ENCODE measurements at places on chromosomes 16 and 17.

DNA sequence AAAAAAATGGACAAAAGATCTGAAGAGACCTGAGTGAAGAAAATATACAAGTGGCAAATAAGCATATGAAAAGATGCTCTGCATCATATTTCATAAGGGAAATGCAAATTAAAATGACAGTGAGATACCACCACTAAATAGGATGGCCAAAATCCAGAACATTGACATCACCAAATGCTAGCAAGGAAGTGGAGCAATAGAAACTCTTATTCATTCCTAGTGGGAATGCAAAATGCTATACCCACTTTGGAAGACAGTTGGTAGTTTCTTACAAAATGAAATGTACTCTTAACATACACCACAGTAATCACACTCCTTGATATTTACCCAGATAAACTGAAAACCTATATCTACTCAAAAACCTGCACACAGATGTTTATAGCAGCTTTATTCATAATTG is 33.6 kb downstream of the DHRS7B start:
- no peak for DNase-seq

- DNase-seq = no peak
Observed at GRCh38 chr16:26524281-26524680, 542.4 kb upstream of the C16orf82 start.

DNA sequence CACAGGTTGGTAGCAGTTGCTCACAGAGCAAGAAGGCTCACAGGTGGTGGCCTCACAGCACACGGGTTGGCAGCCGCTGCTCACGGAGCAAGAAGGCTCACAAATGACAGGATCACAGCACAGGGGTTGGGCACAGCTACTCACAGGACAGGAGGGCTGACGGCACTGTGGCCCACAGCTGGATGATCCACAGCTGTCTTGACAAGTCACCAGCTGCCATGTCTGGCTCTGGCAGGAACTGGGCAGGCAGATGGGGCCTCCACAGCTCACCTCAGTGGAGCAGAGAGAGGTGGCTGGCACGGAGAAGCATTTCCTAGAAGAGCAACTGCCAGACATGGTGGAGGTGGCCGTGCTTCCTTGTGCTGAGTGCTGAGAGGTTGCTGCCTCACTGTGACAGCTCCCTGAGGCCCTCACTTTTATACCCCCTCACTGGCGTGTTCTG is at the start of gene KRTAP16-1:
Gene KRTAP16-1 (minus strand): TSS at position 392 of the 442 bp plus-strand sequence. CDS start 56 bp downstream, at position 336.
- no peak for DNase-seq

GRCh38 chr17:63824362-63824761 is 2.9 kb upstream of the PSMC5 start:
- DNase-seq = no peak

DNA sequence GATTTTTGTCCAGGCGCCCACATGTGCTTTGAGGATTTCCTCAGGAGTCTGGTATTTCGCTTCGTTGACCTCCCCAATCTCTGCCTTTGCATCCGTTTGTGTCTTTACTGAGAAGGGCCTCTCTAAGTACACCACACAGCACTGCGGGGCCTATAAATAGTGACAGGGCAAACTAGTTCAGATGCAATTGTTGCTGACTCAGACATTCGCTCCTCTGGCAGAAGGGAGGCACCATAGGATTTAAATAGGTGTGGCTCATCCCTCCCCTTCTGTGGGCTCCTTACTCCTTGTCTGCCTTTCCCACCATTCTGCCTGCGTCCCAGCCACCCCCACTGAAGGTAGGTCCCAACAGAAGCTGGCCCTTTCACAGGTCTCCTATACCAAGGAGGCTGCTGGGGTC is 192.3 kb downstream of the SHISA9 start:
- no peak for DNase-seq

- peak; percentile 55 for DNase-seq
Observed at GRCh38 chr17:58587713-58588117, 73.3 kb upstream of the MTMR4 start.

GRCh38 chr16:72889616-72890582 is 158.0 kb downstream of the ZFHX3 start:
- DNase-seq = no peak

GRCh38 chr17:16463358-16464302 is 28.4 kb downstream of the LRRC75A start:
- no peak for DNase-seq

DNA sequence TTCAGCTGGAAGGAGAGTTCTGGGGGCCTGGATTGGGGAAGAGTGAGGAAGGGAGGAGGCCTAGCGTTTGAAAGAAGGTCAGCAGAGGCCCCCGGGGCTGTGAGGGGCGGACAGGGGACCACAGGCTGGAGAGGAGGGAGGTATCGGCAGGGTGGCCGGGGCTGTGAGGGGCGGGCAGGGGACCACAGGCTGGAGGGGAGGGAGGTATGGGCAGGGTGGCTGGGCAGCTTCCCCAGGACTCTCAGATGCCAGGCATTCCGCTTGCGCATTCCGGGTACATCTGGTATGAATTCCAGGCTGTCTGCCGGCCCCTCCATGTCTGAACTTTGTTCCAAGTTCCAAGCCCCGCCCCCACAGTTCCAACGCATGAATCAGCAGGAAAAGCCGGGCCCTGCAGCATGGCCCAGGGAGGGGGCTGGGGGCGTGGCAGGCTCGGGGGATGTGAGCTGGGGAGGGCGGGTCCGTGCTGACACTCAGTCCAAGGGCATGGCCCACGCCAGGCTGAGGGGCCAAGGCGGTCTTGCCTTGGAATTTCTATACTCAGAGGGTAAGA is 4.3 kb upstream of the TLCD2 start:
- no peak for DNase-seq

DNA sequence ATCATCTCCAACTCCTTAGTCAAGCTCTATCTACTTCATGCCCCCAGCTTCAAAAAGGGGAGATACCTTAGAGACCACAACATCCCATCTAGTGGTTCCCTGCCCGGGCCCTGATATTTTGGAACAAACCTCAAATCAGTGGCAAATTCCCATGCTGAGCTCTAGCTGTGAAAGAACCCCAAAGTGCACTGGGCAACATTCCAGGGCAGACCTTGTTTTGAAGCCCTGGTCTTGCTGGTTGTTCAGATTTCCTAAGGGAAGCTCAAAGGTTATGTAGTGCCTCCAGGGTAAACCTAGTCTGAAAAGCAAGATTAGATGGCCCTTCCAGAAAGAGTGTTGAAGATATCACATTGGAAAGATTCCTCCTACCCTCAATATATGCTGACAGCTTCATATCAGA is 16.3 kb downstream of the FAM117A start:
- DNase-seq = no peak

DNA sequence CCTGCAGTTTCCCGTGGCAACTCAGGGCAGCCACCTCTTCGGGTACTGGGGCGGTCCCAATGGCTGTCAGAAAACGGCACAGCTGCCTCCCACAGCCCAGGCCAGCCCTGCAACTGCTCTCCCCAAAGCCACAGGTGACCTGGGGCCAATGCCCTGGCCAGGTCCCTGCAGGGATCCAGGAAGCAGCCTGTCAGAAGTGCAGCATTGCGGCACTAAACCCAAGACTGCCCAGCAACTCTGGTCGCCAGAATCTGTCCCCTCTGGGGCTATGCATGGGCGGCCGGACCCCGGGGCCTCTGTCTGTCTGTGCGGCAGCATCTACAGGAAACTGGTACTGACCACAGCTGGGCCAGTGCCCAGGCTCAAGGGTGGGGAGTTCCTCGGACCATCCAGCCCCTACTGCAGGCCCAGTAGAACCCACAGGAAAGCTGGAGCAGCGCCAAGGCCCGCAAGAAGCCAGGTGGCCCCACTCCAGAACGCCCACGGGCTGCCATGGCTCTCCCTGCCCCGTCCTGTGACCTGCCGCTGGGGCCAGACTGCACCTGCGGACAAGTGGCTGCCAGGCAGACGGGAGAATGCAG is 5.5 kb downstream of the CYBC1 start:
- no peak for DNase-seq

DNA sequence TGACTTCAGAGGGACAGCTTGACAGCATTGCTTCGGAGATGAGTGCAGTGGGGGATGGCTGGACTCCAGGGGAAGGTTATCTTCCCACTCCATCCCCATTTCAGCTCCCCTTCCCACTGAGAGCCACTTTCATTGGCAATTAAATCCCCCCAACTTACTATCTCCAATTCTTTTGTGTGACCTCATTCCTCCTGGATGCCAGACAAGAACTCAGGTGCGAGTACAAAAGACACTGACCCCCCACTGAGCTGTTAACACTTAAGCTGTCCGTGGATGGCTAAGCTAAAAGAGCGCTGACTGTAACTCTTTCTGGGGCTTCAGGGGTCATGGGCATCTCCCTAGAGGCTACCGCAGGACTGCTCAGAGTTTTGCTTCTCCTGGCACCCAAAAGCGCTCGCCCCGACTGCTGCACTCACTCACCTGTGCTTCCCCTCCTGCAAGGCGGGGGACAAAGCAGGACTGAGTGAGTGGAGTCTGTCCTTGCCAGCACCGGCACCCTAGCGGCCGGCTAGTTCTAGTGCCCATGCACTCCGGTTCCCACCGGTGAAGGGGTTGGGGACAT is 44.8 kb upstream of the FBXO47 start:
- DNase-seq = no peak

DNA sequence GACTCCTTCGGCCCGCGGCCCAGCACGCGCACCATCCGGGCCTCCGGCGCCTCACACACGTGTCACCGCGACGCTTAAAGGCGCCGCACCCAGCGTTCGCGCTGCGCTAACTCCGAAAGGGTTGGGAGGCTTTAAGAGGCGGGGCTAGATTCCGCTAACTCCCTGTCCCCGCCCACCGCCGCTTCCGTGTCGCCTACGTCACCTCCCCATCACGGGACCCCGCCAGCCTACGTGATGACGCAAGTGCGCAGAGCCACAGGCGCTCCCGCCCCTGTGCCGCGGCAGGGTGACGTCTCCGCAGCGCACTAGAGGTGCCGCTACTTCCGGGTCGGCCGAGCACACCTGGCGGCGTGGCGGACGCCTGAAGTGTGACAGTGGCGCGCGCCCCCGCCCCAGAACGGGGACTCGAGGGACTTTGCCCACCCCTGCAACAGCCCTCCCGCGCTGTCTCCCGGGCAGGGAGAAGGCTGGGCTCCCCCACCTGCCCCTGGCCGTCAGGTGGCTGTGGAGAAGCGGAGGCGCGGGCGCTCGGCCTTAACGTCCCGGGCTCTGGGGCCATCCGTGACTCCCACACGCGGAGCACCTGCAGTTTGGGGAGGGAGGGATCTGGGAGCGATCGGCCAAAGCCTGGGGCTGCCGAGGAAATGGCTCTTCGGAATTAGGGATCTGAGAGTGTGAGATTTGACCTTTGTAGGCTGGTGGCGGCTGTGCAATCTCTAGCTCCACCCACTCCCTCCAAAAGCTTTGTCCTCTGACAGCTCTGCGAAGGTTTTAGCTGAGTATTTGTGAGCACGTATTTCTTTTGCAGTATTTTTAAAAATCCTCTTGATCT is at the start of gene USP36:
Gene USP36 (minus strand): TSS at position 35 of the 832 bp plus-strand sequence. CDS start 4,451 bp downstream, outside the sequence.
- peak; percentile 99 for DNase-seq

DNA sequence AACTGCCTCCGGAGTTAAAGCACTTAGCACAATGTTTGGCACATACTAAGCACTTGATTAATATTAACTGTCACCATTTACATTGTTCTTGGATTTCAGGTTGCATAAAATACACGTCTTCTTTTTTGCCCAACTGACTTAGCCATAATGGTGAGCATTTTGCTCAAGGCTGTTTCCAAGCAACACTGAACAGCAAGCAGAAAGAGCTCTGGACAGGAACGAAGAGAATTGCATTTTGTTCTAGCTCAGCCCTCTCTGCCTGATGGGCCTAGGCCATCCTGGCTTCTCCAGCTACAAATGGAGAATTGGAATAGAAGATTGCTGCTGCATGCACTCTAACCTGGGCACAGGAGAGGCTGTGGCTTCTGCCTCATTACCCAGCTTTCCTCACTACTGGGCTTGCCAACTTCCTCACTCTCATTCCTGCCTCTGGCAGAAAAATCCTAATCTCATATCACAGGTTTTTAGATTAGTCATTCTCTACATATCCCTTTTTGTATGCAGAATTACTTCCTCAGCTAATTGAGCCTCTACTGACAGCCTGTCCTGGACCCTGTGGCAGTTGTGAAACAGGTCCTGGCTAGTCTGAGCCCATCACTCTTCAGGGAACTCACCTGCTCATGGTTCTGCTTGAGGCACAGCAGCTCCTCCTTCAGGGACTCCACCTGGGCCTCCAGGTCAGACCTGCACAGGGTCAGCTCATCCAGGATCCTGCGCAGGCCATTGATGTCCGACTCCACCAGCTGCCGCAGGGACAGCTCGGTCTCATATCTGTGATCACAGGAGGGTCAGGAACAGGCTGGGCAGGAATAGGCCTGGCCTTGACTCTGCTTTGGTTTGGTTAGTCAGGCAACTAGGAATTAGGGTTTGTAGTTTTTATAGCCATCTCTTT is 2.5 kb downstream of the KRT33A start:
- DNase-seq = no peak

- no peak for DNase-seq
Observed at GRCh38 chr16:14562691-14563491, 67.2 kb downstream of the PARN start.

GRCh38 chr17:550463-551180 is 164.0 kb downstream of the VPS53 start:
- no peak for DNase-seq

- no peak for DNase-seq
Observed at GRCh38 chr17:50637829-50638605, 3.3 kb downstream of the ABCC3 start.

DNA sequence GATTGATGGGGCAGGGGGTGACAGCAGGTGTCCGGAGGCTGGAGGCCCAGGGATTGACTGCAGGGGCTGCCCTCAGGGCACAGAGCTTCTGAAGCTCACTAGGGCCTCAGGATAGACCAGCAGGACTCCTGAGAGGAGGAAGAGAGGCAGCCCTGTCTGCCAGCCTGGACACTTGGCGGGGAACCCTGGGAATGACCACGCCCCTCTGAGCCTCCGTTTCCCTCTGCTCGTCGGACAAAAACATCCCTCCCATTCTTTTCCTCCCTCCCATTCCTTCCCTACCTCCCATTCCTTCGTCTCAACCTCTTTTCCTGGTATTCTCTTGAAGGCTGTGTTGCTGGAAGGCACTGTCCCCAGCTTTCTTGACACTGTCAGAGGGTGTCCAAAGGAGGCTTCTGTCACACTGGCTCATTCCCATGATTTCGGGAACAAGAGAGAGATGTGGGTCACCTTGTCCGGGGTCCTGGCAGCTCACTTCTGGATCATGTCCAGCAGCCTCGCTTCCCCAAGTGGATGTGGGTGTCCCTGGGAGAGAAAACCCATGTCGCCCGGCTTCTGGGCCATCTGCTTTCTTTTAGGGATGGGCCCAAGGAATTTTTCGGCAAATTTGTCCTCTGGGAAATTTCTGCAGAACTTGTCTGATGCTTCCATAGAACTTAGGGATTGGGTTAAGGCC is 145.5 kb downstream of the CMIP start:
- DNase-seq = no peak

DNA sequence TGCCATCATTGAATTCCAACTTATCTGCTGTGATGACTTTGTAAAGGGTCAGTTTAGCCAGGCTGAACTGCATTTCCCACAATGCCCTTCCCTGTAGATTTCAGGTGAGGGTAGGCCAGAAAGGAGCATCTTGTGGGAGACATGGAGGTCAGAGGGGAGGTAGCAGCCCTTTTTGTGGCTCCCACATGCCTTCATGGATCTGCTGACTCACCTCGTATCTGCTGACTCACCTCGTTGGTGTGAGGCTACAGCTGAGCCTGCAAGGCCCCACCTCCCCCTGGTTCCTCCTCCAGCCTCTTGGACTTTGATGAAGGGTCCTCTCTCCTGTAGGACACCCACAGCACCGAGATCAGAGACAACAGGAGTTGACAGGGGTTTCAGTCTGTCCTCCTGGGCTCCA is 102.5 kb downstream of the SALL1 start:
- DNase-seq = no peak
